ENCODE measurements at places on chromosomes 11 and 22.

- DNase-seq = no peak
These were observed 73.6 kb upstream of the NARS2 start for GRCh38 chr11:78647986-78648875.

DNA sequence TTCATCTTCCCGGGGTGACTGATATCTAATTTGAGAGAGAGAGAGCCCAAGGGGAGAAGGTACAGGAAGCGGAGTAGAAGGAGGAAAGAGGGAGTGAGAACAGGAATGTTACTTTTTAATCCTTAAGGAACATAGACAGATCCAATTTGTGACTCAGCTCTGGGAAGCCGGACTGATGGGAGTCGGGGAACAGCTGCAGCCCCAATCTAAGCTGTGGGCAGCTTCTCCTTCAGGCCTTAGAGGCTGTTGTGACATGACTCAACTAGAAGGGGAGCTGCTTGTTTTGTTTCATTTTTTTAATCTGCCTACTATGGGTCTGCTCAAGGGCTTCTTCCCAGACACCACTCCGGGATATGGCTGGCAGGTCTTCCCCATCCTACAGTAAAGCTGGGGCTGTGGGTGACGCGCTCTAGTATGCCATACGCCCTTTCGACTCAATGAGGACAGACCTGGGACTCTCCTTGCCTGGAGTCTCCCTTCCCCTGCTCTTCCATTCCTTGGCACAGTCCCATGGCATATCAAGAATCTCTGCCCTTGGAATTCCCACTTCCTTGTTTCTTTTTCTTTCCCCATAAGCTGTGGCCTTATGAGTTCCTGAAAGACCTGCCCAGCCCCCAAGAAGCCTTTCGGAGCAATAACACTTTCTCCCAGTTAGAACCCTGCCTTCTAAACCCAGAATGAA, 103.3 kb upstream of the AKIP1 start:
- no peak for DNase-seq

- DNase-seq = no peak
These were observed 34.5 kb upstream of the DGCR6L start for GRCh38 chr22:20354238-20354975.

DNA sequence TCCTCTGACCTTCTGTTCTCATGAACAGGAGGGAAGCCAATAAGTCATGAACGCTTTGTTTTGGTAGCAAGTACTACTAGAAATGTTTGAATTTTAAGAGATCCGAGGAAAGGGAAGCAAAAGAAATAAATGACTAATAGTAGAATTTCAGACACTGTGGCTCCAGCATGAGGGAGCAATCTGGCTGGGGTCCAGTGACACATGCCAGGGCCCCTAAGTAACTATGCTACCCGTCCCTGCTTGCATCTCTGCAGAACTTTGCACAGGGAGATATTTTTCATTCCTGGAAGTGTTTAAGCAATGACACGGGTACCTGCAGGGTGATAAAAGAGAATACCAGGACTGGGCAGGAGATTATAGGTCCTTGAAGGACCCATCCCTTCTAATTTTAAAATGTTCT, 7.3 kb upstream of the ADAMTS8 start:
- no peak for DNase-seq

GRCh38 chr11:11521306-11522002, 100.4 kb downstream of the GALNT18 start:
- no peak for DNase-seq

DNA sequence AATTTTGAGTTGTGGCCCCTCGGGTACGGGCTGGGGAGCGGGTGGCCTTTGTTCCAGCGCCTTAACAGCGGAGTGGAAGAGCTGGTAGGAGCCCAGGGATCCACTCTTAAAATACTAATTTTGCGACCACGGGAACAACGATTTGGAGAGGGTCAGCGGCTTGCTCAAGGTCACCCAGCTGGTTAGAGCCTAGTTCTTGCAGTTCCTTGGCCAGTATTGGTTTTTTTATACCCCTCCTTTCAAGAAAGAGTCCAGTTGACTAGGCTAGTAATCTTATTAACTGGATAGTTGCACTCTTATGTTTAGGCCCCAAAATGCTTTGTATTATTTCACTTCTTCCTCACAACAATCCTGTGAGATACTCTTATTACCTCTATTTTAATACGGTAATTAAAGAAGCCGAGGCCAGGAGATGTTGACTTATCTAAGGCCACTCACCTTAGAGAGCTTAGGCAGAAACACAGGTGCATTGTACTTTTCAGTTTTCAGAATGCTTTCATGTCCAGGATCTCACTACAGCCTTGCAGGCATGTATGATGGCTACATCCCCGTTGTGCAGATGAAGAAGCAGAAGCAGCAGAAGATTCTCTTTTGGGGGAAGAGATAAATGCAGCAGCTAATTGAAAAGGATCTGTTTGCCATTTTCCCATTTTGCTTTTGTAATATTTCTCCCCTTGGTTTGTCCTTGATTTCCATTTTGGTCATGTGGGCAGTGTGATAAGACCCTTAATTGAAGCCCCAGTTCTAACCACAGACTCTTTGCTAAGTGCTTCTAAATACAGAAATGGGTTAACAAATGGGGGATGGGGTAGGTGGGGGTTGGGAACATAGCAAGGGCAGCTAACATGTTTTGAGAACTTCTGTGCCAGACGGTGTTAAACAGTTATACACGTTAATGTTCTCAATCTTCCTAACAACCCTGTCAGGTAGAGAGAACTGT, 1.4 kb downstream of the SREBF2 start:
- no peak for DNase-seq

- DNase-seq = peak; percentile 27
These were observed 28.0 kb downstream of the FADS2 start for GRCh38 chr11:61855939-61856680.

GRCh38 chr11:115222863-115223530, 281.2 kb downstream of the CADM1 start:
- no peak for DNase-seq

GRCh38 chr22:38141217-38141973, 30.9 kb upstream of the BAIAP2L2 start:
- no peak for DNase-seq

- DNase-seq = no peak
These were observed 539.7 kb downstream of the MIAT start for GRCh38 chr22:27197052-27197451.

- no peak for DNase-seq
These were observed 21.0 kb downstream of the ZNRF3 start for GRCh38 chr22:28904211-28904896.

GRCh38 chr22:31102441-31103081, 4.8 kb downstream of the SELENOM start:
- DNase-seq = no peak

- no peak for DNase-seq
These were observed 16.3 kb upstream of the CLMP start for GRCh38 chr11:123211149-123211852.

GRCh38 chr11:111976767-111977145, 39.6 kb downstream of the DIXDC1 start:
- no peak for DNase-seq

DNA sequence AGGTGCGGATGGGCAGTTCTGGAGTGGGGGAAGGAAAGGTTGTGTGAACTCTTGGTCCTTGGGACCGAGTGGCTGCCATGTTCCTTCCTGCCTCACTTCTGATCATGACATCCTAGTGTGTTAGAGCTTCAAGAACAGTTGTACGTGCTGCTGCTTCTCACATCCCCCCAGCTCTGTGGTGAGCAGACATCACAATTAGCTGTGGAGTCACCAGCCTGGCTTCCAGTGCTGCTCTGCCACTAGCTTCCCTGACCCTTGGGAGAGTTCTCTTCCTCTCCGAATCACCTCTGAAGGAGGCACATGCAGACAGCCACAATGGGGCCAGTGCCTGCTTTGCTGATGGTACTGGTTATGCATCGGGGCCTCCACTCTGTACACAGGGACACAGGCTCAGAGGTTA, 6.2 kb upstream of the RAB1B start:
- no peak for DNase-seq

DNA sequence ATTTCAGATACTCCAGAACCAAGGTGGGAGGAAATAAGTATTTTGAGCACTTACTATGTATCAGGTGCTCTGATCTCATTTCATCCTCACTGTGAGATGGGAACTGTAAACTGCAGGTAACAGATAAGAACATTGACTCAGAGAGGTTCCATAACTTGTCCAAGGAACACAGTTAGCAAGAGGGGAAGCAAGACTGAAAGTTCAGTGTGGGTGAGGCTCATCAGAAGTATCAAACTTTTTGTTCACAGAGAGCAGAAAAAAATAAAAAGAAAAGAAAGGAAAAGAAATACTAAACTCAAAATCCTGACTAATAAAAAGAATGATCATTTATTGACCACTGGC, 37.1 kb downstream of the RAB30 start:
- no peak for DNase-seq

- DNase-seq = no peak
These were observed 160.8 kb downstream of the MSANTD4 start for GRCh38 chr11:105861225-105861624.

DNA sequence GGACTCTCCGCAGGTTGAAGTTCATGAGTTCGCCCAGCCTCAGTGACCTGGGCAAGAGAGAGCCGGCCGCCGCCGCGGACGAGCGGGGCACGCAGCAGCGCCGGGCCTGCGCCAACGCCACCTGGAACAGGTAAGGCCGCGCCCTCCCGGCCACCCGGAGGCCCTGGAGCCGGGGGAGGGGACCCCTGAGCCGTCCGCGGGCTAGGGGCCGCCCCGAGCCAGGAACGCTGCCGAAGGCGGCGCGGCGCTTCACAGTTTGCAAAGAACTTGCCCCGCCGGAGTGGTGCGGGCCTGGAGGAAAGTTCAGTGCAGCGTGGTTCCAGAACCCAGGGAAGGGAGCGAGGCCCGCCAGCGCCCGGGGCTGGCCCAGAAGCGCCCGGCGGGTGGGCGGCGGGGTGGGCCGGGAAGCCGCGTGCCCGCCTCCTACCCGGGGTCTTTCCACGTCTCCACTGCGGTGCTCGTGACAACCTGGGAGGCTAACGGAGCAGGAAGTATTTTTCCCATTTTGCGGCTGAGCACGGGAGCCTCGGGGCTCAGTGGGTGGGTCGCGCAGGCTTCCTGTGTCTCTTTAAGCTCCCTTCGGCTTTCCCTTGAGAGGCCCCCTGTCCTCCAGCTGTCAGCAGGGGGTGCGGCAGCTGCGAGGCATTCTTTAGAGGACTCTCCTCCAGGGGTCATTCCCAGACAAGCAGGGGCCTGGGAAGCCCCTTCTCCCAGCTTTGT, 635 bp downstream of the PRR5 start:
- DNase-seq = no peak

- DNase-seq = no peak
These were observed 28.3 kb downstream of the SLC1A2 start for GRCh38 chr11:35390737-35391682.

DNA sequence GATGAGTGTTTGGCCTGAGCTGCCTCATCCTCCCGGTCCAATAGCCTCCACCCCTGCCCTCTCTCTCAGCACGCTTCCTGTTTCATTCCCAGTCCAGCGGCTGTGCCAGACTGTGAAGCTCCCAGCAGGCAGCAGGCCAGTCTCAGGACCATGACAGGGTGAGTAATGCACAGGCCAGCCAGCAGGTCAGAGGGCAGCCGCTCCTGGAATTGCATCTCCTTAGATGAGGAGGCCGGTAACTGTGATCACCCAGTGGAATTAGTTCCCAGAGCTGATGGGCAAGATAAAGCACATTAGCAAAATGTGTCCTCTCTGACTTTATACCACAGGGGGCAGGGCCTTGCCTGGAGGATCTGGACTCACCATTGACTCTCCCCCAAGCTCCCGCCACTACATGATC, 251.2 kb downstream of the ETS1 start:
- DNase-seq = no peak

DNA sequence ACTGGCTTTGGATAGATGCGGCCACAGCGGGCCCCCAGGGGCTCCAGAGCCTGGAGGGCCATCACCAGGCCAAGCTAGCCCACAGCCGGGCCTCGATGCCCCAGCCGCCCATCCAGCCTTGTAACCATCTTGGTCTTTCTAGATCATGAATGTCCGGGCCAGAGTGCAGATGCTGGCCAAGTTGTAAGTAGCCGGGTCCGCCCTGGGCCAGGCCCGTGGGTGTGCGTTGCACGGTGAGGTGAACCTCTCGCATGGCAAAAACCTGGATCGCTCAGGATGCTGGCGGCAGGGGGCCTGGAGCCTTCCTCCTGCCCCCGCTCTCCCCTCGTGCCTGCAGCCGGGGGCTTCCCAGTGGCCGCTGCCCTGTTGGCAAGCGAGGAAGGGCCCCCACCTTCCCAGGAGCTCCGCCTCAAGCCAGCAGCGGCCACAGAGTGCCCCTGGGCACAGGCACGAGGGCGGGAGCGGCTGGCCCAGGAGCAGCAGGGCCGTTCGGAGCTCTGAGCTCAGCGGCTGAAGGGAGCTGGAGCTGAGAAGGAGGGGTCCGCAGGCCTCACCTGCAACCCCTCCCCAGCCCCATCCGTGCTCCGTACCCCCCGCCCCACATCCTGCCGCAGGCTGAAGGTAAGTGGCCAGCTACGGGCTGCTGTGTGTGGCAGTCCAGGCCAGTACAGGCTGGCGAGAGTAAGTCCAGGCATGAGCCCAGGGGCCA, 10.9 kb upstream of the MRPL23 start:
- DNase-seq = no peak

DNA sequence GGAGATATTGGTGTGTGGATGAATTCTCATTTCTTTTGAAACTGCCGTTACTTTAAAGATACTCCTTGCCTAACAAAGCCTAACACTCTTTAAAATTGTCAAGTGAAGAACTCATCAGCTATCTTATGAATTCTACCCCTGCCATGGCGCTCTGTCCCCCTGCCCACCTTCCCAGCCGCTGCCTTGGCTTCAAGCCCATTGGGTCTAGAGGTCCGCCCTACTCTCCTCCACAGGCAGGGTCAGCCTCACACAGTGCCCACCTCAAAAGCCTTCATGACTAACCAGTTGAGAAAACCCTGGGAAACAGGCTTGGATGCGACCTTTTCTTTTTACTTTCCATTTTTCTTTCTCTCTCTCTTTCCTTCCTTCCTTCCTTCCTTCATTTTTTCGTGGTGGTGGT, 128.6 kb downstream of the RRAS2 start:
- DNase-seq = no peak

GRCh38 chr22:45129703-45130524, 33.8 kb upstream of the NUP50 start:
- DNase-seq = no peak

GRCh38 chr11:61802605-61803004, 9.9 kb downstream of the FEN1 start:
- DNase-seq = no peak

- no peak for DNase-seq
These were observed 17.0 kb downstream of the MRGPRD start for GRCh38 chr11:68963779-68964178.

- DNase-seq = peak; percentile 13
These were observed 2.8 kb upstream of the OR51M1 start for GRCh38 chr11:5380740-5381342.

DNA sequence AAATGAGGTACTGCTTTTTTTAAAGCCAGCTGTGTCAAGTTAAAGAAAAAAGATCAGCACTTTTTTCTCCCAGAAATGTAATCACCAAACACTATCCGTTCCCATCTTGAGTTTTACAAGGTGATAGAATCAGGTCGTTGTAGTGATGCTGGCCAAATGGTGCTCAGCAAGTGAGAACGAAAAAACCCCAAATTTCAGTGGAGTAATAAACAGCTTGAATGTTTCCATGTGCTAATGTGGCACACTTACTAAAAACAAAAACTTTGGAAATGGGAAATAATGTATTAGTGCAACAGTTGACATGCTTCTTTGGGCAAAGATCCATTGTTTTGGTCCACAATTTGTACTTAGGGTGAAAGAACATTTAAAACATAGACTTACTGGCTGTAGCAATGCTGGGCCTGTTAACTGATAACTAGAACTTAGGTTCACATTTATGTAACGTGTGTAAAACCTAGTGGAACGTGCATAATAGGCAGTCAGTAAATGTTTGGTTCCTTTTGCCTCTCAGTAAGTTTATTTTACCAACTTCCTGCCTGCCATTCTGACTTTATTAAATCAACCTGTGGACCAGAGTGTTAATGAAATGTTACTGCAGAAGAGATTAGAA, 15.4 kb upstream of the GDPD4 start:
- no peak for DNase-seq
